Mucosa of descending colon (tissue), 3 donors: ENCODE measurements at places on chromosomes 3 and 15. TPM values are rescaled to one million over a fixed set of nuclear protein-coding genes. Genes with fewer than 3 reads are reported as not detected.

GRCh38 chr15:99755692-99756409 is 22.6 kb upstream of the LYSMD4 start:
- peak; percentile 58 for DNase-seq

PHC3 gene
- 58.0 TPM for total RNA-seq

MGA gene
- 50.5 TPM for total RNA-seq

DNA sequence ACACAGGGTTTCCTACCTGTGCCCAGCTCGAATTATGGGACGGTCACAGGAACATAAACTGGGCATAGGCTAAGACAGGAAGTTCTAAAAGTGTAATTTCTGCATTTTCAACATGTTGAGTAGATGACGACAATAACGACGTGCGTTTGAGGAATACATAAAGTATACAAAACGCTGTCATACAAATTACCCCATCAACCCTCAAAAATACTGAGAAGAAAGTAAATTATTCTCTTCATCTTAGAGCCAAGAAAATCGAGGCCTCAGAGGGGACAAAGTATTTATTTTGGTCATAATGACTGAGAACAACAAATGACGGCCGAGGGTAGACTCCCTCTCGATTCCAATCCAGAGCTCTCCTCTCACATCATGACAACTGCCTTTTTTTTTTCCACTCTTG is 60.8 kb downstream of the RUBCN start:
- no peak for DNase-seq

DNA sequence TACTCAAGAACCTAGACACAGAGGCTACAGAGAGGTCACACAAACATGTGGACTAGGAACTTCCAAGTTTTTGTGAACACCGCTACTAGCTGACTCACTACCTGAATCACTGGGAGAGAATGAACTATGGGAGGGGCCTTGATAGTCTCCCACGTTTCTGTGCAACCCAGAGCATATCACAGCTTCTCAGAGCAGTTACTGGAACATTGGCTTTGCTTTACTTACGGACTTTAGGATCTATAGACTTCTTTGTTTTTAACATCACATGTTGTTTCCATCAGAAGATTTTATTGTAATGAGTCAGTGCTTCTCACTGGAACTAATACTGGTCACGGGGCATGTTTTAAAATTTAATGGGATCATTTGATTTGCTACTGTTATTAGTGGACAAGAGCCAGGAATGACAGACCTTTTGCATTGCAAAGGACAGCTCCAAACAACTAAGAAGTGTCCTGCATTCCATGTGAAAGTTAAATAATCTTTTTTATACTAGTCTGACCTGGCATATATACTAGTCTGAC is 35.6 kb downstream of the RTP4 start:
- no peak for DNase-seq

MYZAP gene
- 17.9 TPM for total RNA-seq

FAH gene
- 19.1 TPM for total RNA-seq

- no peak for DNase-seq
Measured at GRCh38 chr3:60216462-60217075, 1034.7 kb downstream of the FHIT start.

DNA sequence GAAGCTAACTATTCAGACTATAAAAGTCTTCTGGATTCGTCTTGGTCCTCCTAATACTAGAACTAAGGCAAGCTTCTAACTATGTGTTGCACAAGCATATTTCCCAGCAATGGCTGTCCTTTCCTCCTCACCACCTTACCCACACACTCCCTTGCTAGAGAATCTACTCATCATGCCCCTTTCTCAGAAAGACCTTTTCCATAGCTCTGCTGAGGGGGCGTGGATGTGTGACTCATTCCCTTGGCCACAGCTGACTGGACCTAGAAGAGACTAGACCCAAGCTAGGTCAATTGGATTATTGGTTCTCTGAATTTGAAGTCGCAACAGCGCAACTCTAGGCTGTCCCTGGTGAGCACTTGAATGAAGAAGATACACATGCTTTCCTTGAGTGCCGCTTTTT is 47.1 kb downstream of the ERC2 start:
- DNase-seq: no peak

DNA sequence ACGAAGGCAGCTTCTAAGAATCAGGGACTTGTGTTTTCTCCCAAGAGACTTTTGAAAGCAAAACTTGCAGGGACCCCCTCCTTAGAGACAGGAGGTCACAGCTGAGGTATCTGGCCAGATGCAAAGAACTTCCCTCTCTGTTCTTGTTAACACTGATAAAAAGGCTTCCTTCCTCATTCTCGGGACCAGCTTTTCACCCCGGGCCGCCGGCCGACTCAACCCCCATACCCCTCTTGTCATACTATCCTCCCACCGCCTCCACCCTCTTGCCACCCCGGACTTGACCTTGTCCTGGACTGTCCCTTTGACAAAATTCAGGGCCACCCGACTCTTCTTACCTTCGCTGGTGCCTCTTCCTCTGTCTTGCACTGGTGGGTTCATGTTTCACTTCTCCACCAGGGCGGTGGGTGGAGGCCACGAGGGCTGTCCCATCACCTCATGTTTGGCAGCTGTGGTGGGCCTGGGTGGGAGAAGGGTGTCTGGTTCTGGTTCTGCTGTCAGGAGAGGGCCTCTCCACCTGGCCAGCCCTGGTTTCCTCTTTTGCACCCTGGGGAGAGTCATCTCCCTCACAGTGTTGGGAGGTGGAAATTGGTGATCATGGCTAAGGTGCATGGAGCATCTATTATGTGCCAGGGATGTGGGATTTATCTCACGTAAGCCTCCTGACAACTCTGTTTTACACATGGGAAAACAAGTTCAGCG is 32.5 kb downstream of the BHLHE40 start:
- DNase-seq: peak; percentile 75

NR1I2 gene
- total RNA-seq: 79.1 TPM

GRCh38 chr3:58631742-58632141 is 34.8 kb downstream of the FAM3D start:
- no peak for DNase-seq

GRCh38 chr15:46365572-46365971 is 730.7 kb downstream of the SQOR start:
- DNase-seq: no peak

GRCh38 chr3:60956729-60957128 is 294.5 kb downstream of the FHIT start:
- DNase-seq: no peak

PRKCD gene
- total RNA-seq: 87.9 TPM

DNA sequence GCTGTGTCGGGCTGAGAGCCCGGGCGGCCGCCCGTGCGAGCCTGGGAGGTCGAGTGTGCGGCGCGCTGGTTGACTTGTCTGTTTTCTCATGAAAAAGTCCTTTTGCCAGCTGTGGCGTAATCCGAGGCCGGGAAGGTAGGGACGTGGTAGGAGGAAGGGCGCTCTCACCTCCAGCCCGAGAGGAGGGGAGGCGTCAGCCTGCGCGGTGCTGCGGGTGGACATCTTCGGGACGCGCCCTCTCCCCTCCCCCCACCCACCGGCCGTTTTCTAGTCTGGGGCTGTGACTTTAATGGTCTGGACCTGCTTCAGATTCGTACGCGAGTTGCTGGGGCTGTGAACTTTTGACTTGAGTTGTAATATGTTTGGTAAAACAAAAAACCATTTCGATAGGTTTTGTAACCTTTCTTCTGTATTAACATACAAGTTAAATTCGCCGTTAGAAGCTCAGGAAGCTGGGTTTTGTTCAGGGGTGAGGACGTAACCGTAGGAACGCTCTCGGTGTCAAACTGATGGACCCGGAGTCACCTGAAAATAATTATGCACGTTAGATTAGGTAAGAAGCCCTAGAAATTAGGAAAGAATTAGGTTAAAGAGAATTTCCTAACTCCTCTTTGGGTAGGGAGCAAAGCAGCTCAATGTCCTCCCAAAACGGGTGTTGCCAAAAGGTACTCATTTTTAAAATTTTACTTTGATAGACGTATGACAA is 762 bp downstream of the NCK1 start:
- peak; percentile 75 for DNase-seq

GOLGA6L7 gene
- total RNA-seq: not detected

LYSMD4 gene
- 6.4 TPM for total RNA-seq

DNA sequence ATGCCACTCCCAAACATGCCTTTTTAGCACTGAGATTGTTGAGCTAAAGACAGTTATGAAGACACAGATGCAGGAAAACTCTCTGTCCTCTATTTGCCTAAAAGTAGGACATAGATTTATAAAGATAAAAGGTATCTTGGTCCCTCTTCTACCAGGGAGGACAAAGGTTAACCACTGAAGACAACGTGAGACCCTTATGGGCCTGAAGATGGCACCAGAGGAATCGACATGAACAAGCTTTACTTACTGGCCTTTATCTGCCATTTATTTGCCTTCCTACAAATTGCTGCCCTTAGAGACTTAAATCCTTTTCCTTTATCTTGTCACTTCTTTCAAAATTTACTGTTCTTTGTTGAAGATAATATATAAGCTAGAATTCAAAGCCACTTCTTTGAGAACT is 109.7 kb upstream of the FAM3D start:
- no peak for DNase-seq

- no peak for DNase-seq
Measured at GRCh38 chr3:129506231-129506742, 22.2 kb upstream of the RHO start.

DNA sequence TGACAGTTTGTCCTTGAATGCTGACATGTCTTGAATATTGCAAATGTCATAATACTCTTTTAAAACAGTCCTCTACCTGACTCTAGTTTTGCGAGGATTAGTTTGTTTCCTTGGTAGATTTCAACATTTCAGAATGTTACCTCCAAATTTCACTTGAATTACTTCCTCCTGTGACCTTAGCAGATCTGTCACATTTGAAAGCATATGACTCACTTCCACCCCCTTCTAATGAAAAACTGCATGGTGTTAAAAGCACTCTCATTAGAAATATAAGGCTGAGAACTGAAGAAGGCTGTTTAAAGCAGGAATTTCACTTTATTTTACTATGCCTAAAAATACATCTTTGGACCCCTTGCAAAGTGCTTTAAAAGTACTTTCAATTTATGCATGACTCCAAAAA is 598.7 kb upstream of the TGFBR2 start:
- DNase-seq: no peak

- no peak for DNase-seq
Measured at GRCh38 chr3:184806567-184807271, 5.2 kb upstream of the VPS8 start.

GRCh38 chr15:32893421-32893820 is 175.6 kb downstream of the GREM1 start:
- no peak for DNase-seq

DNA sequence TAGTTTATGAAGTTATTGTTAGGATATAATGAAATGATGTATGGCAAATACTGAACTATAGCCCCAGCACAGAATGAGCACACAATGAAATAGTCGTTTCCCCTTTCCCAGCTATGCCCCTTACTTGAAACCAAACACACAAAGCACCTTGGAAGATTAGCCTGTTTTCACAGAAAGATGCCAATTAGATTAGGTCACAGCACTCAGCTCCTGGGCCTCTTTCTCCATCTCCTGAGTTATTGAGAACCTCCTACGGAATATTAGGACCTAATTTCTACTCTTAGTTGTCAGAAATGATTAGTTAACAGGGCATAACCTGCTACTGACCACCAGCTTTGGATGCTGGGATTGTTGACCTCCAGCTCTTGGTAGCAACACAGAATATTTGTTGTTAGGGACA is 269.4 kb upstream of the ROPN1 start:
- no peak for DNase-seq

DNA sequence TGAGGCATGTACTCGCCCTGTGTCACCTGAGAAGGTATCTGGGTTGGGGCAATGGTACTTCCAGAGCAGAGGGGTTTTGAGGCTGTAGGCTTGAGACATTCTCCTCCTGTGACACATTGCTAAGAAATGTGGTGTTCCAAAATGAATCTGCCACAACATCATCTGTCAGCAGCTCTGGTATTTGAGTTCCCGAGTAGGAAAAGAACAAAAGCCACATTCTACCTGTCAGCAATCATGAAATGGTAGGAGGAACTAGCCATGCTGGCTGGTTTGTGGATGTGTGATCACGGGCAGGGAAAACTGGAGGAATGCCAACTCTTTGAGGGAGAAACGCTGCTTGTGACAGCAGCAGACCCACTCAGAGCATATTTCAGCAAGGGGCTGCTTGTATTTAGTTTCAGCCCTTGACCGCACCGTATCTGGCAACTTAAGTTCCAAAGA is 579.4 kb upstream of the TBL1XR1 start:
- DNase-seq: no peak

SCAANT1 gene
- not detected for total RNA-seq

- no peak for DNase-seq
Measured at GRCh38 chr3:140429791-140430190, 248.1 kb upstream of the TRIM42 start.

POTEB2 gene
- not detected for total RNA-seq

GRCh38 chr3:98695796-98696195 is 67.3 kb upstream of the ST3GAL6 start:
- DNase-seq: no peak

SLCO2A1 gene
- 34.3 TPM for total RNA-seq

- DNase-seq: no peak
Measured at GRCh38 chr3:110323349-110323748, 748.3 kb upstream of the NECTIN3 start.

GRCh38 chr15:57432141-57432741 is 55.9 kb downstream of the CGNL1 start:
- DNase-seq: no peak

- DNase-seq: no peak
Measured at GRCh38 chr3:59286791-59287531, 237.1 kb upstream of the CFAP20DC start.

FGD5 gene
- 15.1 TPM for total RNA-seq

DNA sequence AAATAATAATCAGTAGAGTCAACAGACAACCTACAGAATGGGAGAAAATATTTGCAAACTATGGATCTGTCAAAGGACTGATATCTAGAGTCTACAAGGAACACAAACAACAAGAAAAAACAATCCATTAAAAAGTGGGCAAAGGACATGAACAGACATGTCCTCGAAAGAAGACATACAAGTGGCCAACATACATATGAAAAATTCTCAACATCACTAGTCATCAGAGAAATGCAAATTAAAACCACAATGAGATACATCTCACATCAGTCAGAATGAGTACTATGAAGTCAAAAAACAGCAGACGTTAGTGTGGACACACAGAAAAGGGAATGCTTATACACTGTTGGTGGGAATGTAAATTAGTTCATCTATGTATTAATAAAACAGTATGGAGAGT is 33.7 kb downstream of the SLC2A2 start:
- no peak for DNase-seq

PCCB gene
- 54.8 TPM for total RNA-seq

DNA sequence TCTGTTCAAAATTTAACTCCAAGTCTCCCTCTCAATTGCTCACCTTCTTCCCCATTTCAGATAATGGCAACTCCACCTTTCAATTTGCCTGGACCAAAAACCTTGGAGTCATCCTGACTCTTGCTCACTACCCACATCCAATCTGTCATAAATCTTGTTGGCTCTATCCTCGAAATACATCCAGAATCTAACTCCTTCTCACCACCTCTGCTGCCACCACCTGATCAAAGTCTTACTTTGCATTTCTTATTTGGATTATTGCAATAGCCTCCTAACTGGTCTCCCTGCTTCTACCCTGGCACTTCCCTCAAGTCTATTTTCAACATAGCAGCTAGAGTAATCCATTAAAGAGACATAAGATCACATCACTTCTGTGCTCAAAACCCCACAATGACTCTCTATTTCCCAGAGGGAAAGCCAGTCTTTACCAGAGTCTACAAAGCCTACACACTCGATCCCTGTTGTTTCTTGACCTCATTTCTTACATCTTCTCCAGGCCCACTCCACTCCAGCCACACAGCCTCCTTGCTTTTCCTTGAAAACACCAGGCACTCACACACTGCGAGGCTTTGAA is 86.6 kb downstream of the GPR156 start:
- DNase-seq: no peak

PLSCR5 gene
- total RNA-seq: not detected

GRCh38 chr3:29887451-29887850 is 606.6 kb downstream of the RBMS3 start:
- no peak for DNase-seq
